ENCODE measurements at places on chromosomes 16 and 17.

DNA sequence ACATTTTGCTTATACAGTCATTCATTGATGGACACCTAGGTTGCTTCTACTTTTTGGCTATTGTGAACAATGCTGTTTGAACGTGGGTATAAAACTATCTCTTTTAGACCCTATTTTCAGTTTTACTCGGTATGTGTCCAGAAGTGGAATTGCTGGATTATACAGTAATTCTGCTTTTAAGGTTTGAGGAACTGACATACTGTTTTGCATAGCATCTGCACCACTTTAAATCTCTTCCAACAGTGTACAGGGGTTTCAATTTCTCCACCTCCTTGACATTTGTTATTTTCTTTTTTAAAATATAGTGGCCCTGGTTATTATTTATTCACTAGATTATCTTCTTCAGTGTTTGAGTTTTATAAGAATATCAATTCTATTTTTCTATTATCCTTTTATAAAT is 116.9 kb downstream of the USP22 start:
- no peak for DNase-seq
- H3K27ac ChIP-seq: no peak overlapping the region
- H3K27me3 ChIP-seq: no peaks in the 10 kb centered on the region
- no peak overlapping the region for H3K4me3 ChIP-seq
- peaks cover 2% of the 10 kb centered on the region for H3K36me3 ChIP-seq
- peaks cover 89% of the 10 kb centered on the region for H3K4me1 ChIP-seq

GRCh38 chr17:46915596-46915995 is 7.4 kb upstream of the GOSR2 start:
- H3K4me3 ChIP-seq: no peak overlapping the region
- peaks cover 2% of the 10 kb centered on the region for H3K36me3 ChIP-seq

- H3K27ac ChIP-seq: no peak overlapping the region
- peaks cover 5% of the 10 kb centered on the region for H3K27me3 ChIP-seq
- H3K4me3 ChIP-seq: no peak overlapping the region
- no peaks in the 10 kb centered on the region for H3K36me3 ChIP-seq
- DNase-seq: no peak
- H3K4me1 ChIP-seq: no peaks in the 10 kb centered on the region
Measured at GRCh38 chr16:23252310-23252709, 49.8 kb upstream of the SCNN1B start.

DNA sequence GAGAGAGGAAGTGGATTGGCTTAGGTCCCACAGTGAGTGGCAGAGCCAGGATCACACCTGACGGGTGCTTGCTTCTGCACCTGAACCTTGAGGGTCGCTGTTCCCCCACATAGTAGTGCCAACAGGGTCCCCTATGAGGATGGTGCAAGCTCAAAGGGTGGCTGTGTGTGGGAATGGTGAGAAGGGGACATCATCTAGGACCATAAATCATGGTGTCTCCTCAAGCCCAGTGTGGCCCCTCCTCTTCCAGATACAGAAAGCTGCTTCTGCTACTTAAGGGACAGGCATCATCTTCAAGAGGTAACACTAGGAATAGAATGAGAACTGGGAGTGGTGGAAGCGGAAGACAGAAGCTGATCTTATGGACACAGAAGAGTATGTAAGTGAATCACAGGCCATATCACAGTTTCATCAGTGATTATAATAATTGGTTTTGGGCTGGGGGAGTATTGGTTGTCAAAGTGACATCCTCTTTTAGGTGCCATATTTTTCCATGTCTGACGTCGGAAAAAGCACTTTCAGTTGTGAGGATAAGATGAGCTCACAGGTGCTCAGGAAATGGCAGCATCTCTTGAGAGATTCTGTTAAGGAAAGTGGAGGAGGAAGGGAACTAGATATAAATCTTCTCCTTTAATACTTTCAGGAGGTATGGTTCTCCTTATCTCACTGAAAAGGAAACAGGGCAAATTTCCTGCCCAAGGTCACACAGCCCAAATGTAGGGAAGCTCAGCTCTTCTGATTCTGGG is 83.2 kb upstream of the HNF1B start:
- no peak for DNase-seq
- H3K27ac ChIP-seq: no peak overlapping the region
- H3K4me1 ChIP-seq: peaks cover 42% of the 10 kb centered on the region
- no peaks in the 10 kb centered on the region for H3K36me3 ChIP-seq

GRCh38 chr16:8867216-8867931 is 1.4 kb downstream of the CARHSP1 start:
- H3K27me3 ChIP-seq: no peaks in the 10 kb centered on the region
- H3K27ac ChIP-seq: peak overlapping the region; percentile 93
- peaks cover 68% of the 10 kb centered on the region for H3K4me1 ChIP-seq
- no peak for DNase-seq
- peak overlapping the region; percentile 94 for H3K4me3 ChIP-seq

GRCh38 chr17:4020096-4020495 is 55.9 kb upstream of the ATP2A3 start:
- no peaks in the 10 kb centered on the region for H3K27me3 ChIP-seq
- H3K36me3 ChIP-seq: peaks cover 54% of the 10 kb centered on the region
- H3K4me3 ChIP-seq: no peak overlapping the region
- DNase-seq: no peak
- no peak overlapping the region for H3K27ac ChIP-seq

GRCh38 chr17:29245401-29245800 is 1.3 kb upstream of the CRYBA1 start:
- no peak for DNase-seq
- H3K4me1 ChIP-seq: peaks cover 19% of the 10 kb centered on the region
- H3K36me3 ChIP-seq: no peaks in the 10 kb centered on the region
- no peaks in the 10 kb centered on the region for H3K27me3 ChIP-seq
- H3K4me3 ChIP-seq: no peak overlapping the region
- H3K27ac ChIP-seq: no peak overlapping the region

- no peaks in the 10 kb centered on the region for H3K36me3 ChIP-seq
- H3K4me3 ChIP-seq: peak overlapping the region; percentile 72
- no peaks in the 10 kb centered on the region for H3K27me3 ChIP-seq
- H3K4me1 ChIP-seq: peaks cover 19% of the 10 kb centered on the region
- H3K27ac ChIP-seq: peak overlapping the region; percentile 47
Measured at GRCh38 chr16:77213542-77214106, 14.4 kb downstream of the SYCE1L start.

- H3K27me3 ChIP-seq: peaks cover 8% of the 10 kb centered on the region
- no peak overlapping the region for H3K4me3 ChIP-seq
- H3K4me1 ChIP-seq: peaks cover 8% of the 10 kb centered on the region
- no peak for DNase-seq
Measured at GRCh38 chr17:50817838-50818237, 17.5 kb upstream of the WFIKKN2 start.

DNA sequence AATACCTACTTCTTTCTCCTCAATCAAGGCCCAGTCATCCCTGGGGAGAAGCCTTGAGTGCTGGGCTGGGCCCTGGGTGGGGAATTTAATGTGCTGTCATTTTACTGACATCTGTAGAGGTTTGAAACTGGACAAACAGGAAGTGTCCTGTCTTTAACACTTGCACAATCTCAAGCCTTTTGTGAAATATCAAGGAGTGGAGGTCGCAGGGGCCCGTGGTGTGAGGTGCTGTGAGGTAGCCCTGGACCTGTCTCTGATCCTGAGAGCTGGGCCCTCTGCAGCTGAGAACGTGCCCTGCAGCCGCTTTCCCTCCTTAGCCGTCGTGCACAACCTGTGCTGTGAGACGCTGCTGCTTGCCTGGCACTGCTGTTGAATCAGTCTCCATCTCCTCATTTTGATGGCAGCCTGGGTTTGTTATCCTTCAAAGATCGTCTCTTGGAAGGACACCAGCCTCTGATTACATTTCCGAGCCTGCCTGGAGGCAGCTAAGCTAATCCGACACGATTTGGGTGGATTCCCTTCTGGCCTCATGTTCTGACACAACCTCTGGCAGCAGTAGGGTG is 29.9 kb downstream of the SMARCE1 start:
- H3K27ac ChIP-seq: no peak overlapping the region
- H3K27me3 ChIP-seq: peaks cover 33% of the 10 kb centered on the region
- H3K4me1 ChIP-seq: no peaks in the 10 kb centered on the region
- H3K36me3 ChIP-seq: peaks cover 1% of the 10 kb centered on the region
- H3K4me3 ChIP-seq: no peak overlapping the region
- DNase-seq: no peak

- no peak overlapping the region for H3K27ac ChIP-seq
- H3K4me1 ChIP-seq: peaks cover 22% of the 10 kb centered on the region
- DNase-seq: no peak
- H3K36me3 ChIP-seq: peaks cover 2% of the 10 kb centered on the region
Measured at GRCh38 chr16:86509759-86510464, 415 bp upstream of the FOXF1 start.

DNA sequence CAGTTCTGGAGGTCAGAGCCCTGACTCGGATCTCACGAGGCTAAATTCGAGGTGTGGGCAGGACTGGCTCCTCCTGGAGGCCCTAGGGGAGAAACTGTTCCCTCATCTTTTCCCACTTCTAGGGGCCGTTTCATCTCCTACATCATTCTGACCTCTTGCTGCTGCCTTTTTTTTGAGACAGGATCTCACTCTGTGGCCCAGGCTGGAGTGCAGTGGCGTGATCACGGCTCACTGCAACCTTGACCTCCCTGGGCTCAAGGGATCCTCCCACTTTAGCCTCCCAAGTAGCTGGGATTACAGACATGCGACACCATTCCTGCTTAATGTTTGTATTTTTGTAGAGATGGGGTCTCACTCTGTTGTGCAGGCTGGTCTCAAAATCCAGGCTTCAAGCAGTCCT is 244.1 kb upstream of the GSE1 start:
- H3K36me3 ChIP-seq: no peaks in the 10 kb centered on the region
- peak overlapping the region; percentile 36 for H3K27ac ChIP-seq
- H3K27me3 ChIP-seq: peaks cover 2% of the 10 kb centered on the region
- H3K4me3 ChIP-seq: no peak overlapping the region
- DNase-seq: no peak

- H3K27me3 ChIP-seq: peaks cover 3% of the 10 kb centered on the region
- peak overlapping the region; percentile 87 for H3K4me3 ChIP-seq
- no peak overlapping the region for H3K27ac ChIP-seq
- H3K4me1 ChIP-seq: peaks cover 24% of the 10 kb centered on the region
Measured at GRCh38 chr17:44323359-44324091, 1.1 kb downstream of the SLC25A39 start.

- peaks cover 18% of the 10 kb centered on the region for H3K4me1 ChIP-seq
- H3K27ac ChIP-seq: peak overlapping the region; percentile 32
- DNase-seq: peak; percentile 71
- H3K36me3 ChIP-seq: no peaks in the 10 kb centered on the region
Measured at GRCh38 chr17:76138234-76138895, 2.7 kb downstream of the FOXJ1 start.

Measured in chondrocyte (in vitro differentiated cells).